ENCODE measurements at places on chromosomes 11 and 22.

DNA sequence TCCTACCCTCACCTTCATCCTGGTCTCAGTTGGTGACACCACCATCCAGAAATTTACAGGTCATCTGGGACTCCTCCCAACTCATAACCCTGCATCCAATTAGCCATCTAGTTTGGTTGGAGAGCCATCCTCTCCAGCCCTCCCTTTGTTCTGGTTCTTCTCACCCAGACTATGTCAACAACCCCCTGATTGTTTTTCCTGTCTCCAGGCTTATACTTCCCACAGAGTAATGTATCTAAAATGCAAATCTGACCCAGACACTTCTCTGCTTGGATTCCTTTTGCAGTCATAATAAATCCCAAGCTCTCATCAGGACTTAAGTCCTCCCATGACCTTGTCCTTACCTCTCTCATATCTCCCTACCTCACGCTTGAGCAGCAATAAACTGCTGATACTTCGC, 3.0 kb downstream of the TTC12 start:
- DNase-seq: no peak

- no peak for DNase-seq
Observed at GRCh38 chr11:32430568-32431381, 4.6 kb downstream of the WT1 start.

DNA sequence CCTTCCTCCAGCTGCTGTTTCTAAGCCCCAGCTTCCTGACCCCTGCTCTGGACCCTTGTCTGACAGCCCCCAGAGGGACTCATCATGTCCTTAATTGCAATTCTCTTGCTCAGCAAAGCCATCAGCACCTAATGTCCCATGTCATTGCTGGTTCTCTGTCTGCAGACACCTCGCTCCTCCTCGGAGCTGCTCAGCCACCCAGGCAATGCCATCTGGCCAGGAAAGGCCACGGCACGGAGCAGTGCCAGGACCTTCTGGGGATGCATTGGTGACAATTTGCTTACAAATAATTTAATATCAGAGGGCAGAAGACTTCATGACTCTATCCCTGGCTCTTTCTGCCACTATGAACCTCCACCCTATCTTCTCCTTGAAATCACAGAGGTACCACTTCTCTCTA, 107.0 kb upstream of the THY1 start:
- DNase-seq: no peak

DNA sequence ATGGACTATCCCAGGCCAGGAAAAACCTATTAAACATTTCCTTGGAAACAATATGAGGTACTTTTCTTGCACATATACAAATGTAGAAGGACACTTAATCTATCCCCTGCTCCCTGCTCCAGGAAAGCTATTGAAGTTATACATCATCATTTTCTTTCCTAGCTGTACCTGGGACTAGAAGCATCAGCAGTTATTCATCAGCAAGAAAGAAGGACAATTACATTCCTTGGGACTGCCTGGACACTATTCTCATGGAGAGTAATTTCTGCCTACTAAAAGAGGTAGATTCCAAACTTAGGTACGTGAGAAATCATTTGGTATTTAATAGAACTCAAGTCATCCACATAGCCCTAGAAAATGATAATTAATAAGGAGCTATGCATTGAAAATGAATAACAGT, 51.0 kb upstream of the PICALM start:
- no peak for DNase-seq

GRCh38 chr11:12052676-12053605, 44.5 kb upstream of the DKK3 start:
- DNase-seq: no peak

DNA sequence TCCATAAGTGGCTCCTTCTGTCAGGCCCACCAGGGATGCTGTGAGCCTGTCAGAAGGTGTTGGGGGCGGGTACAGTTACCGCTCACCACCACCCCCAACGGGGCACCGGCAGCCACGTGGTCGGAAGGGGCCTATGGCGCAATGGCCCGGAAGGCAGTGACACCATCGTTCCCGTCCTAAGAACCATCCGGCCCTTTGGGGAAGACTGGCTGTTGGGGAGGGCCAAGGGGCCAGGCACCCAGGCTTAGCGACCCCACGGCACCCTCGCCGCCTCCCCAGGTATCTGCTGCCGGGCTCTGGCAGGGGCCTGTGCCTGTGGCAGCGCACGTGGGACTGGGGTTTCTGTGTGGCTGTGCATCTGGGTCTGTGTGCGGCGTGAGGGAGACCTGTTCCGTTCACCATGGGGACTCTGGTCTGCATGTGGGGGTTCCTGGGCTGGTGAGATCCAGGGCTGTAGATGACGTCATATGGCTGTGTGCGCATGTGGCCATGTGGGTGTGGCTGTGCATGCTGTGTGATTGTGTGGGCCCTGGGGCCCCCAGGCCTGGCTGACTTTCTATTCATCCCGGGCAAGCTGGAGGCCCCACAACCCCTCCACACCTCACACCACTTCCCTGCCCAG, 717 bp downstream of the OSM start:
- no peak for DNase-seq

DNA sequence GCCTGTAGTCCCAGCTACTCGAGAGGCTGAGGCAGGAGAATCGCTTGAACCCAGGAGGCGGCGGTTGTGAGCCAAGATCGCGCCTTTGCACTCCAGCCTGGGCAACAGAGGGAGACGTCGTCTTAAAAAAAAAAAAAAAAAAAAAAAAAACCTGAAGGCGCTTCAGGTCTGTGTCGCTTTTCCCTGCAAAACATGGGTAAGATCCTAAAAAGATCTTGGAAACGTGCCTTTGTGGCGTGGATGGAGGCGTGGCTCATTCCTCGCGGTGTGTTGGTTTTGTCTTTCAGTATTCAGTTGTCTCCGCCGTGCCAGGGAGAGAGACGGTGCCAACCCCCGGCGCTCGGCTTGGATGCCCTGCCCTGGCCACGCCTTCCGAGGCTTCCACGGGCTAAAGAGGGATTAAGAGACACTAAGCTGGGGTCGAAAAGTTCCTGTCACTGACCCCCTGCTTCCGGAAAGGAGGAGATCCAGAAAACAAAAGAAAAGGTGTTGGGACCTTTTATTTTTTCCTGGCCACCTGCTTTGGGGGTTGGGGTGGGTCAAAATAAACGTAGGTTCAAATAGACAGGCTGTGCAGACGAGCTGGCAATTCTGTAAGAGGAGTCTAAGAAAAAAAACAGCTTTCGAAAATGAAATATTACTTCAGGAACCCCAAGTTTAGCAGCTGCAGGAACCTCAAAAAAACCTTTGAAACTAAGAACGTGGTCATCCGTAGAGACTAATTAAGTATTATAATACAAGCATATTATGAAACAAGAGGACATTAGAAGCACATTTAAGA, 1.1 kb upstream of the SLC35F2 start:
- no peak for DNase-seq

DNA sequence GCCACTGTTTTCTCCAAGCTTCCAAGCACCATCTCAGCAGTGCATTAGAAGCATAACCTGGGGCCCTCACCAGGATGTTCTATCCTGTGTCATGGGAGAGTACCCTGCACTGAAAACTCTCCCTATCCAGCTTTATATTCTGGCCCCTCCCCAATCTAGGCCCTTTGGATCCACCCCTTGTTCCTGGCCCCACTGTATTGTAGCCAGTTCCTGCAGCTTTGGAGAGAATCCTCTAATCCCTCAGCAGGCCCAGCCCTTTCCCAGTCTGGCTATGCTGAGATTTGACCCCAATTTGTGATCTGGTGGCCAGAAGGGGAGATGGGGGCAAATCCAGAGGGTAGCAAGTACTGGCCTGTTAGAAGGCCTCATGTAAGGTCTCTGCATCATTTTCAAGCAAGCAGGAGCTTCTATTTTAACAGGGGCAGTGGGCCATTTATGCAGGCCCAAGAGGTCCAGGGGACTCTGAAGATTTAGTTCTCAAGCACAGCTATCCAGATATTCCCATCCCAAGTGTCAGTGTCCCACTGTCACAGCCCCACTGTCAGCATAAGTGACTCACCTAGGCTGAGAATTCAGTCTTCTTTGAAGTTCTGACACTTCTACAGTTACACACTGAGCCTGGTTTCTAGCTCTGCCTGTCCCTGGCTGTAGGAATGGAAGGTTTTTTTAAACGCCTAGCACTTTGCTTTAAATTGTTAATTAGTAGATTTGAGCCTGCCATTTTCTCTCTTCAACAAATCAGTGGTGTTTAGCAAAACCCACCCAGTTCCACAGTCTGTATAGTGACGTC, 589.5 kb upstream of the CADM1 start:
- no peak for DNase-seq

- DNase-seq: no peak
Observed at GRCh38 chr11:68692871-68693483, 8.6 kb downstream of the GAL start.

DNA sequence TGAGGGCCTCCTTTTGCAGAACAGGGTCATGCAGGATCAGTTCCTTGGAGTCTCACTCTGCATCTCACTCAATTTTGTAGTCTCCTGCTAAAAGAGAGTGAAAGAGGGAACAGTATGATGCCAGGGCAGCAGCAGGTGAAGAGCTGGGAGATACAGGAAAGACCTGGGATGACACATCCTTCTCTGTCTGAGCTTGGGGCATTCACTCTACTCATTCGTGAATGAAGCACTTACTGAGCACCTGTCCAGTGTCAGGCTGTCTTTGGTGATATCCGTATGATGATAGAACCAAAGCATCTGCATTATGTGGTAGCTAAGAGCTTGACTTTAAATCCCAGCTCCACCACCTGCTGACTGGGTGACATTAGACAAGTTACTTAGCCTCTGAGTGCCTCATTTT, 14.4 kb downstream of the SREBF2 start:
- no peak for DNase-seq

DNA sequence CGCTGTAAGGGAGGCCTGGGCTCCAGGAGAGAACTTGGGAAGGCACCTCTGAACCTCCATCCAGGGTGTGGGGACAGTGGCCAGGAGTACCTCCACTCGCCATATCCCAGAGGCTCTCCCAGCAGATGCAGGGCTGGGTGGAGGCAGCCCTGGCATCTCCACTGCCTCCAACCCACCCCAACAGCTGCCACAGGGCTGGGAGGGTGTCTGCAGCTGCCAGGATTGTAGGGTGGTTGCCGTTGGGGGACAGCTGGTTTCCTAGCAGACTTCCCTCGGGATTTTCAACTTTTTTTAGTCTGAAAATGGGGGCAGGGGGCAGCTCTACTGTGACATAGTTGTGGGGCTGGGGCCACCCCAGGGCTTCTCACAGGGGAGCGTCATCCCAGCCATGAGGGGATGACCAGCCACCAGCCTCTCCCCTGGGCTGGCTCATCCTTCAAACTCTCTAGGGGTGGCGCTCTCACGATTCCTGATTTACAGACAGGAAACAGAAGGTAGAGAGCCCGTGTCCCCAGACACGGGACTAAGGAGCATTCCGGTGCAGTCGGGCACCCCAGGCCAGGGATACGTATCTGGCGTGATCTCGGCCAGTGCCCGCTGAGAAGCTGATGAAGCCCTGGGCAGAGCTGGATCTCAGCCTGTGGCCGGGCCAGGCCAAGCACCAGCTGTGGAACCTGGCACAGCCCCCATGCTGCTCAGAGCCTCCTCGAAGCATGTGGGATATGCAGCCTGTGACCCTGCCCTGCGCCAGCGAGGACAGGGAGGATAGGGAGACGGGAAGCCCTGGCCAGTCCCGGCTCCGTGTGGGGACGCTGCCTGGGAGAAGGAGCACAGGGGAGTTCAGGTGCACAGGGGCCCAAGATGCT, 9.9 kb downstream of the PRR5 start:
- DNase-seq: no peak

DNA sequence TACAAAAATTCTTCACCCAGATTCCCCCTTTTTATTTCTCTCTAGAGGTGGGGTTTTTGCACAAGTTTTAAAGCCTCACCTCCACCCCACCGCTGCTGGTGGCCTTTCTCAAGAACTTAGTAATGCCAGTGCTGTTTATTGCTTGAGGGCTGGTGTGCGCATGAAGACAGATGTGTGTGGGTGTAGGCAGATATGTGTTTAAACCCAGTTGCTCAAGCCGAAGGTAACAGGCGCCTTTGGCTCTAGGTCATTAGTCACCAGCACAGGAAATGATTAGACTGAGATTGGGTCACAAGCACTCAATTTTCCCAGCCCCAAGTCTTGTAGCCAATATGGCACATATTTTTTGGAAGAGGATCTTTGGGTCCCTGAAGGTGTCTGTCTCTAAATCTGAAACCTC, 2.7 kb upstream of the CLMP start:
- DNase-seq: no peak
